Dermis blood vessel endothelial cell (primary cell): ENCODE measurements at places on chromosomes 2 and 18. TPM values are rescaled to one million over a fixed set of nuclear protein-coding genes. Genes with fewer than 3 reads are reported as not detected.

HOXD10 gene
- total RNA-seq, result 7.7 and 15.2 TPM in 2 replicates

STEAP3 gene
- total RNA-seq, result 3.9 and 7.9 TPM in 2 replicates

SLC38A11 gene
- total RNA-seq, result not detected in 2 replicates

B3GNT2 gene
- 30.8 and 31.8 TPM in 2 replicates for total RNA-seq

POLE4 gene
- total RNA-seq, result 13.2 and 18.9 TPM in 2 replicates

TAF1B gene
- total RNA-seq, result 20.6 and 30.3 TPM in 2 replicates

DUSP19 gene
- total RNA-seq, result 2.6 and 4.4 TPM in 2 replicates

ERMN gene
- not detected in 2 replicates for total RNA-seq

NOSTRIN gene
- 4.5 and 34.9 TPM in 2 replicates for total RNA-seq

DCDC2C gene
- under 0.01 and 0.09 TPM in 2 replicates for total RNA-seq

TUBA3E gene
- not detected in 2 replicates for total RNA-seq

KCNF1 gene
- 1.0 and 1.9 TPM in 2 replicates for total RNA-seq

NT5C1B gene
- not detected in 2 replicates for total RNA-seq

GPD2 gene
- 68.1 and 105 TPM in 2 replicates for total RNA-seq

RETSAT gene
- total RNA-seq, result 64.2 and 76.2 TPM in 2 replicates

KRCC1 gene
- total RNA-seq, result 17.5 and 19.9 TPM in 2 replicates

ZC3H6 gene
- 2.0 and 4.2 TPM in 2 replicates for total RNA-seq

MSTN gene
- total RNA-seq, result not detected in 2 replicates

CNDP1 gene
- not detected in 2 replicates for total RNA-seq

CAPG gene
- 46.1 and 56.3 TPM in 2 replicates for total RNA-seq

PSD4 gene
- total RNA-seq, result 0.34 and 0.79 TPM in 2 replicates

GPR39 gene
- total RNA-seq, result under 0.01 TPM in 1 of 2 replicates, not detected in the other

SS18 gene
- 84.9 and 97.9 TPM in 2 replicates for total RNA-seq

RPRM gene
- not detected in 2 replicates for total RNA-seq

IL36A gene
- total RNA-seq, result not detected in 2 replicates

TBR1 gene
- not detected in 2 replicates for total RNA-seq

NR4A2 gene
- 0.14 and 0.17 TPM in 2 replicates for total RNA-seq

TGFA gene
- total RNA-seq, result 14.8 and 22.6 TPM in 2 replicates

SERPINB4 gene
- total RNA-seq, result not detected in 2 replicates

MREG gene
- 2.0 and 3.9 TPM in 2 replicates for total RNA-seq

IAH1 gene
- 29.4 and 38.8 TPM in 2 replicates for total RNA-seq

RAMP1 gene
- 0.85 TPM in 1 of 2 replicates, not detected in the other for total RNA-seq

ESPNL gene
- total RNA-seq, result not detected in 2 replicates

POTEC gene
- total RNA-seq, result not detected in 2 replicates

FAP gene
- 1.8 and 6.6 TPM in 2 replicates for total RNA-seq

TMEM37 gene
- 0.05 and 0.51 TPM in 2 replicates for total RNA-seq

PMAIP1 gene
- 11.7 and 14.3 TPM in 2 replicates for total RNA-seq

PLCL1 gene
- 0.51 and 0.68 TPM in 2 replicates for total RNA-seq

DSC3 gene
- total RNA-seq, result under 0.01 and 0.14 TPM in 2 replicates

FOXD4L1 gene
- 0.05 and 0.17 TPM in 2 replicates for total RNA-seq

DAPL1 gene
- total RNA-seq, result not detected in 2 replicates

CRIM1 gene
- total RNA-seq, result 765 and 891 TPM in 2 replicates

PFN4 gene
- total RNA-seq, result 0.23 and 1.7 TPM in 2 replicates

CXCR1 gene
- not detected in 2 replicates for total RNA-seq
